Stimulated activated CD4-positive, alpha-beta T cell treated with anti-CD3 and anti-CD28 coated beads, Interleukin-4, amount 100 ng/mL, for 4 hours (primary cell): ENCODE measurements at places on chromosomes 3 and 15.
A peak's percentile ranks its signal among the peaks of the same experiment; 100 is the strongest.

- no peak for DNase-seq
Measured at GRCh38 chr3:128281461-128282367, 128.4 kb downstream of the EEFSEC start.

DNA sequence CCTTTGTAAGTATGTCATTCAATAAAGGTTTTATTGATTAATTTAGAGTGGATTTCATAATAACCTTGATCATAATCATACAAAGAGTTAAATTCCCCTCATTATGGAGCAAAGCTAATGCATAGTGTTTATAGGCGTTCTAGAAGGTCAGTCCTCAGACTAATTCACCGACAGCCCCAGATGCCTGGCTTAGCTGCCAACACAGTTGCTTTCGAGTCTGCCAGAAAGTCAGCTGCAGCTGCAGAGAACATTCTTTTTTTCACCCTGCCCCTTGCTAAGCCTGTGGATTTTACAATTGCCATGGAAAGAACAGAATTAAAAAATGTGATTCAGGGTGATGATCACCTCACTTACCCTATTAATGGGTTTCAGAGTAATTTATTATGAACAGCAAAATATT is 21.2 kb downstream of the CADM2 start:
- no peak for DNase-seq

- DNase-seq: peak; percentile 22
Measured at GRCh38 chr3:53162672-53163443, 1.8 kb downstream of the PRKCD start.

- no peak for DNase-seq
Measured at GRCh38 chr3:40055956-40056355, 246.5 kb downstream of the MYRIP start.

- DNase-seq: peak; percentile 21
Measured at GRCh38 chr3:73502609-73503583, 121.8 kb downstream of the PDZRN3 start.

GRCh38 chr15:95215017-95215416 is 983.7 kb downstream of the MCTP2 start:
- DNase-seq: no peak

GRCh38 chr3:170738766-170739165 is 131.2 kb downstream of the RPL22L1 start:
- DNase-seq: no peak

DNA sequence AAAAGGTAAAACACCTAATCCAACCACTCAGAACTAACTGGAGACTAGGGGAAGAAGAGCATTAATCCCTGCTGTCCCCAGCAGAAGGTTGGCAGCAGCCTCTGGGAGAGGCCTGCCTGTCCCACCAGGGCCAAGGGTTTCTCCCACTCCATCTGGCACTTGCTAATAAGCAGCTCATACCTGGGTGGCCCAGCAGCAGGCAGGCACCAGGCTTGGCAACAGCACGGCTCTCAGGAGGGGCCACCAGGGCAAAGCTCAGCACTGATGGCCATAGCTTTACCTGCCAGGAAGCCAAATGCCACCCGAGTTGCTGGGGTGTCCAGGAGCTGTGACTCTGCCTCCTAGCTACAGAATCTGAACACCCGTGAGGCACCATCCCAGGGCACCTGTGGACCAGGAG is 58.3 kb downstream of the BOC start:
- no peak for DNase-seq

GRCh38 chr3:46749129-46749528 is 31.5 kb upstream of the PRSS50 start:
- no peak for DNase-seq

- no peak for DNase-seq
Measured at GRCh38 chr15:46751303-46751702, 966.0 kb upstream of the SEMA6D start.

DNA sequence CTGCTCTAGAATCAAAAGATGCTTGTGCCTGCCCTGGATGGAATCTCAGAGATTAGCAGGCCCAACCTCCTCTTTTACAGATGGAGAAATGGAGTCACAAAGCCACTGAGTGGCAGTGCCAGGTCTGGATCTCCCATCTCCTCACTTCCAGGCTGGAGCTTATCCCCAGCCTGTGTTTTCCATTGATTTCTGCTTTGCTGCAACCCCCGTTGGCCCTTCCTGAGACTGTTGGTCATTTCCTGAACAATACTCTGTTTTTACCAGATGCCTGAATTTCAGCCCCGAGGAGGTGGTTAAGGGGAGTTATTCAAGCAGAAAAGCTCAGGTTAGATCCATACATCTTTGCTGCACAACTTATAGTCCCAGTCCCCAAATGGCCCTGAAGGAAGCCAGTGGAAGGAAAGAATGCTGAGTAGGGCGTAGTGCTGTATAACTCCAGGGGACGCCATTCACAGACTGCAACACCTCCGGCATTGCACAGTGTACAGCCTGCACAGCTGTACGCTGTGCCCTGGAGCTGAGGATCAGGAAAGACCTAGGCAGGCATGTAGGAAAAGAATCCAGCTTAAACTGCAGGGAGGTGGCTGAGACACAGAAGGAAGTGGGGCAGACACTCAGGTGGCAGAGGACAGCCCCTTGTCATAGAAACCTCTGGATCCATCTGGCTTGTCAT is 77.5 kb downstream of the RPLP1 start:
- DNase-seq: no peak

DNA sequence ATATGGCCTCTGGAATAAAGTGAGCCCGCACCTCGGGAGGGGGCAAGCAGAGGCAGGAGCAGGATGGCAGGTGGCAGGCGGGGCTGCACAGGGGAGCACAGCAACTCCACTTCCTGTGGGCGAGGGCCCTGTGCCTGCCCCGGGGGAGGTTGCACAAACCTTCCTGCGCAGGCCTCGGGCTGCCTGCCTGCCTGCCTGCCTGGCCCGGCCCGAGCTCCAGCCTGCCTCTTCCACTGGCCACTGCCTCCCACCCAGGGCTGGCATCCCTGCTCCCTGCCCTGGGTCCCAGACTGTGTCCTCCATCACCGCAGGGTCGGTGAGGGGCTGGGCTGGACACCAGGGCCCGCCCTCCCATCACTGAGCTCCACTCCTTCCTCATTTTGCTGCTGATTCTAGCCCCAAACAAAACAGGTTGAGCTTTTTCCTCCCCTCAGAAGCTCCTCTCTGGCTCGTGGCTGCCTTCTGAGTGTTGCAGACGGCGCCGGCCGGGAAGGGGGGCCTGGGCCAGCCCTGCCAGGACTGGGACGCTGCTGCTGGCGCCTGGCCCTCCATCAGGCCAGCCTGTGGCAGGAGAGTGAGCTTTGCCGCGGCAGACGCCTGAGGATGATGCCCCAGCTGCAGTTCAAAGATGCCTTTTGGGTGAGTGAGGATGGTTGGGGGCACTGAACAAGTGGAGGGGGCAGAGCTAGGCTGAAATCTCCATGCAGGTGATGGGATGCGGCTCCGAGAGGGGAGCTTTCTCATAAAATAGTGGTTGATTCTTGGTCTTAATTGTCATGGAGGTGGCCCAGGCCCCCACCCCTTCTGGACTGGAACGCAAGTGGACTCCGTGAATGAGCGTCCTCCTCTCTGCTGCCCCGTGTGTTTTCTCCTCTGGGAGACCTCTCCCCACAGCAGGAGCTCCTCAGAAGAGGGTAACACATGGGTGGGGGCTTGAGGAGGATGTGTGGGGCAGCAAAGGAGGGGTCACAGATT is at the start of gene PSTPIP1:
TSS of gene PSTPIP1 (plus strand) at position 156 of the 975 bp plus-strand sequence. CDS start at position 604, 448 bp downstream.
- DNase-seq: peak; percentile 63

GRCh38 chr15:82921242-82921641 is 31.3 kb downstream of the HOMER2 start:
- DNase-seq: no peak

GRCh38 chr3:56157693-56158362 is 310.4 kb downstream of the ERC2 start:
- no peak for DNase-seq

- DNase-seq: no peak
Measured at GRCh38 chr3:16801698-16802097, 83.1 kb upstream of the PLCL2 start.

DNA sequence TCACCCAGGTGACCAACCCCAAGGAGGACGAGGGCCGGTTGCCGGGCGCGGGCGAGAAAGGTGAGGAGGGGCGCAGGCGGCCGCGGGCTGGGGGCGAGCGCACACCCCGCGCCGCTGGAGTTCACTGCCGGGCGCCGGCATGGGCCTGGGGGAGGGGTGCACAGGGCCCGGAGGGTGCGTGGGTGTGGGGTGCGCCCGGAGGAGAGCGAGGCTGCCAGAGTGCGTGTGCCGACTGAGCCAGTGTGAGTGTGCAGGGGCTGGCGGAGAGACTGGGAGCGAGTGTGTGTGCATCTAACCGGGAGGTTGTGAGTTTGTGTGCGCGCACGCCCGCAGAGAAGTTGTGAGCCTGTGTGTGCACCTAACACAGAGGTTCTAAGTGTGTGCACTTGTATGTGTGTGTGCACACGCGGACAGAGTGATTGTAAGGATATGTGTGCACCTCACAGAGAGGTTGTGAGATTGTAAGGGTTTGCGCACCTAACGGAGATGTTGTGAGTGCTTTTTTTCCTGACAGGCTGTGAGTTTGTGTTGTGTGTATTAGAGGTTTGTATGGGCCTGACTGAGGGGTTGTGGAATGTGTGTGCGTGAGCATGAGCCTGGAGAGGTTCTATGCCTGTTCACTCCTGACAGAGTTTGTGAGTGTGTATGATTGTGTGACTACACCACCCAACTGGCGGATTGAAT is 681 bp downstream of the CTDSPL start:
- peak; percentile 70 for DNase-seq

DNA sequence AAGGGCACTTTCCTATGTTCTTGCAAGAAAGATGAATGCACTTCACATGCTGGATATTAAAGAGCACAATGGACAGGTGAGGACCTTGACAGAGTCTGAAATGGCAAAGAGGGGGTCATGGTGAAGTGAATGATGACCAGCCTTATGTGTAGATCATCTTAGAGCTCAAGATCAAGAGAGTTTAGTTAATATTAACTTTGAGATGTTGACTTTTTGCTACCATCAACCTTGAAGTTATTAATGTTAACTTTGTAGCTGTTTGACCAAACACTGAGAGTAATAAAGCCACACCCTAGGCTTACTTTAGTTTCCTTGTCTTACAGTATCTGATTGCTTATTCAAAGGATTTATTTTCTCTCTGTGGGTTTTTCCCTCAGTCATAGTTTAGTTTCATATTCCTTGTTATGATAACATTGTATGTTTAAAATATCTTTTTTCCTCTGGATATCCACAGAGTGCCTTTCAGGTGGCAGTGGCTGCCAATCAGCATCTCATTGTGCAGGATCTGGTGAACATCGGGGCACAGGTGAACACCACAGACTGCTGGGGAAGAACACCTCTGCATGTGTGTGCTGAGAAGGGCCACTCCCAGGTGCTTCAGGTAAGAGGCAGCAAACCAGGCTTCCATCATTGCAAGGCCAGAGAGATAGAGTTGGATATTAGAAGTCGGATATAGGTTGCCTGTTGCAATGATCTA is 5.4 kb downstream of the NFKBIZ start:
- no peak for DNase-seq

- DNase-seq: no peak
Measured at GRCh38 chr3:107432646-107433045, 55.4 kb downstream of the CCDC54 start.

DNA sequence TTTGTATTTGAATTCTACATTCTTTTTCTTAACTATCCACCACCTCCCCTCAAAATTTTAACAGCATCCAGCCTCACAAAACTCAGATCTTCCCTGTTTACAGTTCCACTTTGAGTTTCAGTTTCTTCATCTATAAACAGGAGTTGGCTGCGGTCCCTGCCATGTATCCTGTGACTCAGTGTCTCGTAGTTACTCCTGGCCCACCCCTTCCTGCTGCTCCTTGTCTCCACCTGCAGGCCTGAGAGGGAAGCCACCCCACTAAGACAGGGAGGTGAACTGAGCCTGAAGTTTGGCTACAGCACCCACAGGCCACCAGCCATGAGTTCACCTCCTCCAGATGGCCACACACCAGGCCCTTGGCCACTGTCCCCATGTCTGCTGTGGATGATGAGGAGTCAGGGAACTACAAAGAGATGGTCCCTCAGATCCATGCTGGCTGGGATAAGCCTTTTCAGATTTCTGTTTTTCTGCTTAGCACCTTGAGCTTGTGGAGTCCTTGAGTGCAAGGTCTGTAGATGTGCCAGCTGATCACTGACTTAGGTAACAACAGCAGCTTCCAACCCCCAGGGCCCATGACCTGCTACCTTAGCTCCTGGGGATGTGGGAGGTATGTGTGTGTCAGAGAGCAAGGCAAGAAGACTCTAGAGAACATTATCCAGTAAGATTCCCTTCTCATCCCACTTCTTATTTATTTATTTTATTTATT is 37.5 kb downstream of the CD86 start:
- peak; percentile 29 for DNase-seq

DNA sequence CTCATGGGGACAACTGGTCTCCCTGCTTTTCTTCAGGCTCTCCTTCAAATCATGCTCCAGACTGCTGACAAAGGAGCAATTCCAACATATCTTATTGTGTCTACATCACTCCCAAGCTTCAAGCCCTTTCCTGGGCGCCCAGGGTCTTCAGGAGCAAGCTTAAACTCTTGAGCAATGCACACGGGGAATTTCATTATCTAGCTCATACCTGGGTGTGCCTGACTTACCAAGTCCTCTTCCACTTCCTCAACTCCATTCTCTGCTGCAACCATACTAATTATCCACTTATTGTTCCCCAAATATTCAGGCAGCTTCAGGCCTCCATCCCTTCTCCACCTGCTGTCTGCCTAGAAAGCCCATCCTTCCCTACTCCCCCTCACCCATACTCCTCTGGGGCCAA is 50.6 kb downstream of the B3GNT5 start:
- no peak for DNase-seq

DNA sequence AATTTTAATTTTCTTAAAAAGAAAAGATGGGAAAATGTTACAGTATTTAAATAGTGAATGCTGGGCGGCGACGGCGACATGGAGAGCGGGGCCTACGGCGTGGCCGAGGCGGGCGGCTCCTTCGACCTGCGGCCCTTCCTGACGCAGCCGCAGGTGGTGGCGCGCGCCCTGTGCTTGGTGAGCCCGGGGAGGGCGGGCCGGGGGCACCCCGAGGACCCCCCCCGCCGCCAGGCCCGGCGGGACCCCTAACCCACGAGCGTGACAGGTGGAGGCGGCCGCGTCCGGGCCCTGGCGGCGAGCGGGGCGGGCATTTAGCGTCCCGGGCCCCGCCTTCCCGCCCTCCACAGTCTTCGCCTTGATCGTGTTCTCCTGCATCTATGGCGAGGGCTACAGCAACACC is 38.4 kb upstream of the GOLGA8J start:
- no peak for DNase-seq

DNA sequence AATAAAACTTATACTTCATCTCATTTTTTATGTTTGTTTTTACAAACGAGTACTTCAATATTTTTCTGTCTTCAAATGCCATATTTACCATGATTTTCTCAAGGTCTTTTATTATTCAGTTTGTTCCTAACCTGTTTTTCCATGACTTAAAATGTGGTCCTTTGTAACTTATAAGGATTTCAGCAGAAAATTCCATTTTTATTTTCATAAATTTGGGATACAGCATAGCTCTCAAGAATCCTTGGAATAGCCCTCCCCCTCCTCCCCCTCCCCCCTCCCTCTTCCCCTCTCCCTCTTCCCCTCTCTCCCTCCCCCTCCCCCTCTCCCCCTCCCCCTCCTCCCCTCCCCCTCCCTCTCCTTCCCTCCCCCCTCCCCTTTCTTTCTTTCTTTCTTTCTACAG is 14.9 kb upstream of the STX19 start:
- no peak for DNase-seq

GRCh38 chr15:81506071-81506470 is 132.1 kb upstream of the TMC3 start:
- DNase-seq: no peak

- DNase-seq: no peak
Measured at GRCh38 chr3:10594915-10595314, 89.5 kb upstream of the ATP2B2 start.

GRCh38 chr3:18825665-18826064 is 322.6 kb upstream of the KCNH8 start:
- no peak for DNase-seq
